Type B pancreatic cell (in vitro differentiated cells): ENCODE measurements at places on chromosomes 1 and 21.

DNA sequence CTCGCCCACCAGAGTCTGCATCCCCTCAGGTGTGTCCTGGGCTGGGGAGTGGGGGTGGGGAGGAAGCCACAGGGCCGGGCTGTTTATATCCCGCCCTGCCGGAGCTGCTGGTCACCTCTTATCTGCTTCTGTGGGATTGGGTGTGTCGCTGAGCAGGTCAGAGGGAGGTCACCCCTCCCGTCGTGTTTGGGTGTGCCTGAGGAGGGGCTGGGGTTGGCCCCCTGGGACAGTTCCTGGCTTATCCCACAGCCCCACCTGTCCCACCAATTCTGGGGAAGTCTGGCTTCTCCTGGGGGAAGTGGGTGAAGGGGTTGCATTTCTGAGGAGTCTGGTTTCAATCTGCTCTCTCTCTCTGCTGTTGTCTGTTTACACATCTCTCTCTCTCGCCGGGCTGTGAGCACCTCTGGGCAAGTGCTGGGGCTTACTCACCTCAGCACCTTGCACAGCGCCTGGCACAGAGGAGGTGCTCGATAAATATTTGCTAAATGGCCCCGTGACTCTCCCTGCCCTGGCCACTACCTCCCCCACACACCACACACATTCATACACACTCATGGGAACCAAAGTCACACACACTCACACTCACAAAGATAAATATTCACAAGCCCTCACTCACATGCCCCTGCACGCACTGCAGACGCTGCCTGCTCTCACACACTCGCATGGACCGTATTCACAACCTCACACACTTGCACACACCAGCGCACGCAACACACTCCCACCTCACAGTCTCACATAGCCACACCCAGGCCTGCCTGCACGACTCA lies 8.3 kb downstream of the ELF3 start:
- peaks cover 37% of the 10 kb centered on the region for H3K4me1 ChIP-seq
- peaks cover 20% of the 10 kb centered on the region for H3K36me3 ChIP-seq
- peak overlapping the region; percentile 96 for H3K27ac ChIP-seq
- peak overlapping the region; percentile 78 for H3K4me3 ChIP-seq

DNA sequence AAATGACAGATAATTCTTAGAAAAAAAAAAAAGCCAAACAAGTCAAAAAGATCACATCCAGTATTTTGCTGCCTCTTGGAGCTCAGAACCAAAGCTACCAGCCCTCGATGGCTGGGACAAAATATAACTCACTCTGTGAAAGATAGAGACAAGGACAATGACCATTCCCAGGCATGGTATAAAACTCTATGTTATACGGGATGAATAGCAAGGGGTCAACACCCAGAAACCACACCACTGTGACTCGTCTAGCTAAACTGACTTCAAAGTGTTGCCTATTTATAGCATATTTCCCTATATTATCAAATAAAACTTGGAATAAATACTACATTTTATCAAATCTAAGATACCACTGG lies 10.1 kb downstream of the TMEM63A start:
- no peak overlapping the region for H3K27ac ChIP-seq
- H3K4me1 ChIP-seq = peaks cover 8% of the 10 kb centered on the region
- H3K27me3 ChIP-seq = no peaks in the 10 kb centered on the region
- DNase-seq = no peak
- no peak overlapping the region for H3K4me3 ChIP-seq
- peaks cover 3% of the 10 kb centered on the region for H3K36me3 ChIP-seq

GRCh38 chr1:218346391-218347204 lies 1.5 kb downstream of the TGFB2 start:
- peaks cover 42% of the 10 kb centered on the region for H3K27me3 ChIP-seq
- peak overlapping the region; percentile 85 for H3K27ac ChIP-seq
- H3K4me3 ChIP-seq = no peak overlapping the region

GRCh38 chr1:166910396-166910994 lies 34.4 kb upstream of the TADA1 start:
- H3K27me3 ChIP-seq = peaks cover 39% of the 10 kb centered on the region
- DNase-seq = no peak
- H3K4me1 ChIP-seq = no peaks in the 10 kb centered on the region
- no peak overlapping the region for H3K4me3 ChIP-seq

DNA sequence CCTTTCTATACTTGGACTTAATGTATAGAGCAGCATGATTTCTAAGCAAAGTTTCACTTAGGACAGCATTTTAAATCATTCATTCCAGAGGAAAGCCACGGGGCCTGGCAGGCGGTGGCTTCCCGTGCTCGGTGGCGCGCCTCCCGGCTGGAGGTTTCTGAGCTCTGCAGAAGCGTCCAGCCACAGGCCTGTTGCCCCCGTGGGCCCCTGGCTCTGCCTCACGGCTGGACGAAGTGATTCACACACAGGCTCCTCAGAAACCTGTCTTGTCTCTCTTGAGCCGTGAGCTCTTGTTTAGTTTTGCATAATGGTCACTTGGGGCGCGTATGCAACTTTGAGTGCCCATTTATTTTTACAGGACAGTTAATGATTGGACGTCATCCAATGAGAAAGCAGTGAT lies 22.1 kb upstream of the DIP2A start:
- peaks cover 13% of the 10 kb centered on the region for H3K36me3 ChIP-seq
- no peaks in the 10 kb centered on the region for H3K4me1 ChIP-seq
- no peak overlapping the region for H3K4me3 ChIP-seq
- DNase-seq = no peak
- H3K27ac ChIP-seq = no peak overlapping the region

DNA sequence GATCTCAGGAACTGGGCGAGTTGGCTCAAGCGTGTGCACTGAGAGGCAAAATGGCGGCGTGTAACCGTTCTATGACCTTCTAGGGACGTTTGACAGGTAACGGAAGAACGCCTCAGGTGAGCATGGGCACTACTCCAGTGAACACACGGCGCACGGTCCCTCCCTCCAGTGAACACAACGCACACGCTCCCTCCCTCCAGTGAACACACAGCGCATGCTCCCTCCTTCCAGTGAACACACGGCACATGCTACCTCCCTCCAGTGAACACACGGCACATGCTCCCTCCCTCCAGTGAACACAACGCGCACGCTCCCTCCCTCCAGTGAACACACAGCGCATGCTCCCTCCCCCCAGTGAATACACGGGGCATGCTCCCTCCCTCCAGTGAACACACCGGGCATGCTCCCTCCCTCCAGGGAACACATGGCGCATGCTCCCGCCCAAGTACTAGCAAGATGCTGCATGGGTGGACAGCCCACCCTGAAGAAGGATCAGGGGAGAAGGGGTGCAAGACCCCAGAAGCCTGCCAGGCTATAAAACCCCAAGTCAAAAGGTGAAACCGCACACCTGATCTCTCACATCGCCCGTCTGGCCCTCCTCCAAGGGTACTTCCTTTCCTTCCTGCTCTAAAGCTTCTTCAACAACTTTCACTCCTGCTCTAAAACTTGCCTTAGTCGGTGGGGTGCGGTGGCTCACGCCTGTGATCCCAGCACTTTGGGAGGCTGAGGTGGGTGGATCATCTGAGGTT lies 3.5 kb downstream of the C1orf159 start:
- H3K4me3 ChIP-seq = peak overlapping the region; percentile 52
- peaks cover 4% of the 10 kb centered on the region for H3K4me1 ChIP-seq
- no peaks in the 10 kb centered on the region for H3K27me3 ChIP-seq
- DNase-seq = no peak
- peaks cover 19% of the 10 kb centered on the region for H3K36me3 ChIP-seq

GRCh38 chr1:219917281-219917680 lies 11.1 kb downstream of the SLC30A10 start:
- H3K27ac ChIP-seq = no peak overlapping the region
- no peaks in the 10 kb centered on the region for H3K4me1 ChIP-seq
- H3K4me3 ChIP-seq = no peak overlapping the region
- no peaks in the 10 kb centered on the region for H3K36me3 ChIP-seq

DNA sequence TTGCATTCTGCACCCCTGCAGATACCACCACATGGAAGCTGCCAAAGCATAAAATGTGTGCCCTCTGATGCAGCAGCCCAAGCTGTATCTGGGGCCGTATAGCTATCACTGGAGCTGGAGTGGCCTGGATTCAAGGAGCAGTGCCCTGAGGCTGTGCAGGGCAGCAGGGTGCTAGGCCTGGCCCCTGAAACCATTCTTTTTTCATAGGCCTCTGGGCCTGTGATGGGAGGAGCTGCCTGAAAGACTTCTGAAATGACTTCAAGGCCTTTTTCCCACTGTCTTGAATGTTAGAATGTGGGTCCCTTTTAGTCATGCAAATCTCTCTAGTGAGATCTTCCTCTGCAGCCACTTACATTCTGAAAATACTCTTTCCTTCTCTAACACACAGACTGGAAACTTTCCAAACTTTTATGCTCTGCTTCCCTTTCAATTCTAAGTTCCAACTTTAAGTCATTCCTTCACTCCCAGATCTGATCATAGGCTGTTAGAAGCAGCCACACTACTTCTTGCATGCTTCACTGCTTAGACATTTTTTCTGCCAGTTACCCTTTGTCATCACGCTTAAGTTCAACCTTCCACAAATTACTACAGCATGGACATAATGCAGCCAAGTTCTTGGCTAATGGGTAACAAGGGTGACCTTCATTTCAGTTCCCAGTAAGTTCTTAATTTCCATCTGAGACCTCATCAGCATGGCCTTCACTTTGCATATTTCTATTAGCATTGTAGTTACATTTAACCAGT lies 42.4 kb downstream of the DRAM2 start:
- no peak overlapping the region for H3K27ac ChIP-seq
- H3K4me3 ChIP-seq = no peak overlapping the region
- no peak for DNase-seq

- H3K4me1 ChIP-seq = peaks cover 7% of the 10 kb centered on the region
- H3K4me3 ChIP-seq = no peak overlapping the region
- H3K27me3 ChIP-seq = peaks cover 6% of the 10 kb centered on the region
Observed at GRCh38 chr1:201408176-201408833, 9.2 kb upstream of the LAD1 start.

GRCh38 chr1:181391301-181391900 lies 91.9 kb upstream of the CACNA1E start:
- no peaks in the 10 kb centered on the region for H3K36me3 ChIP-seq
- peaks cover 30% of the 10 kb centered on the region for H3K4me1 ChIP-seq
- H3K27ac ChIP-seq = peak overlapping the region; percentile 5

DNA sequence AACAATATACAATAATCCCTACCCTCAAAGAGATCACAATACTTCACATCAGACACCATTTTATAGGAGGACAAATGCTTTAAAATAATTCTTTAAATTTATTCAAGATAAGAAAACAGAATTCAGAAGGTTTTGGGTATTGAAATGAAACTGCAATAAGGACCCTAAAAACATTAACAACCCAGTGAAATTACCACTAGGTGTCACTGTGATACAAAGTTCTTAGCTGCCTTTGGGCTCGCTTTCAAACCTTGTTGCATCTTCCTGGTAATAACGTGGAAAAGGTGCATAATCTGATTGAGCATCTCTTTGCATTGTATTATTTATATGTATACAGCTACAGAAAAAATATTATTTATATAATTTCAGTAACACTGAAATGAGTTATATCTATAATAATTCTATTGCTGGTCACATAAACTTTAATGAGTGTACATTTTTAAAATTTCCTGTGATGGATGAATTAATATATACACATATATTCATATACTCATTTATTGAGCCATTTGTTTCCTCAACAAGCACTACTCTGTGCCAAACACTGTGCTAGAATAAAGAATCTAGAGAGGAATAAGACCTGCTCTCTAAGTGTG lies 185.2 kb downstream of the FAF1 start:
- H3K4me1 ChIP-seq = no peaks in the 10 kb centered on the region
- H3K27me3 ChIP-seq = no peaks in the 10 kb centered on the region
- no peak overlapping the region for H3K4me3 ChIP-seq
- no peak for DNase-seq

DNA sequence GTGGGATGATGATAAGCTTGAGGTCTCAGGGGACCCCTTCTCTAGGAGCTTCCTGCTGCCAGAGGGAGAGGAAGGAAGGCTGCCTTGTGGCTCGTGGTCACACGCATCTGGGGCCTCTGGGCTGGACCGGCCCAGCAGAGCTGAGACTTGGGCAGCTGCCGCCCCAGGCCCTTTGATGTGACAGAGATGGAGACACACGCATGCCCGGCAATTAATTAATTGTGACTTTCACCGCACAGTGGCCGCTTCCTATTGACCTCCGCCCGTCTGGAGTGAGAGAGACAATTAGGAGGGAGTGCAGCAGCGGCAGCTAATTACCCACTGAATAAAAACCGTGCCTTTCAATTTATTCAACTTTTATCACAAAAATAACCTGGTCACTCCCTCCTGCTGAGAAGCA lies 16.6 kb upstream of the C1QA start:
- H3K27ac ChIP-seq = no peak overlapping the region
- no peaks in the 10 kb centered on the region for H3K36me3 ChIP-seq
- peaks cover 78% of the 10 kb centered on the region for H3K27me3 ChIP-seq
- no peak for DNase-seq
- H3K4me1 ChIP-seq = no peaks in the 10 kb centered on the region
- no peak overlapping the region for H3K4me3 ChIP-seq

- peaks cover 4% of the 10 kb centered on the region for H3K36me3 ChIP-seq
- H3K27ac ChIP-seq = no peak overlapping the region
- peaks cover 9% of the 10 kb centered on the region for H3K27me3 ChIP-seq
- H3K4me3 ChIP-seq = peak overlapping the region; percentile 6
- no peak for DNase-seq
Observed at GRCh38 chr21:26412885-26413284, 160.2 kb downstream of the CYYR1 start.

- DNase-seq = no peak
- peaks cover 3% of the 10 kb centered on the region for H3K4me1 ChIP-seq
Observed at GRCh38 chr1:206581571-206581981, 30.7 kb downstream of the EIF2D start.

DNA sequence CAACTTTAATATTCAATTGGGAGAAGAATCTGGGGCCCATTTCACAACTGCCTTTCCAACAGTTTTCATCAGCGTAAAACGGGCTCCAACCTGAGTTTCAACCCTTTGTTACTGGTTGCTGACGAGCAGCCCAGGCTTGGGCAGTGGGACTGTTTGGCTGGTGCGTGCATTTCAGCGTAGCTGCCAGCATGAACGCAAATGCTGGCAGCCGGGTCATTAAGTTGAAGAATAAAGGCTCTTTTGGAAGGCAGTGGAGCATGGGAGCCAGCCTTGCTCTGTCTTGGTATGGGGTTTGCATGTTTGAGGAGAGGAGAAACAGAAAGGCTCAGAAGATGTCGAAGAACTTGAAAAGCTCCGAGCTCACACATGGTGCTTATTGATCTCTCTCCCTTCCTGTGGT lies 40.7 kb downstream of the WDR3 start:
- no peak for DNase-seq
- H3K36me3 ChIP-seq = no peaks in the 10 kb centered on the region
- peaks cover 13% of the 10 kb centered on the region for H3K4me1 ChIP-seq
- no peak overlapping the region for H3K27ac ChIP-seq
- no peaks in the 10 kb centered on the region for H3K27me3 ChIP-seq

DNA sequence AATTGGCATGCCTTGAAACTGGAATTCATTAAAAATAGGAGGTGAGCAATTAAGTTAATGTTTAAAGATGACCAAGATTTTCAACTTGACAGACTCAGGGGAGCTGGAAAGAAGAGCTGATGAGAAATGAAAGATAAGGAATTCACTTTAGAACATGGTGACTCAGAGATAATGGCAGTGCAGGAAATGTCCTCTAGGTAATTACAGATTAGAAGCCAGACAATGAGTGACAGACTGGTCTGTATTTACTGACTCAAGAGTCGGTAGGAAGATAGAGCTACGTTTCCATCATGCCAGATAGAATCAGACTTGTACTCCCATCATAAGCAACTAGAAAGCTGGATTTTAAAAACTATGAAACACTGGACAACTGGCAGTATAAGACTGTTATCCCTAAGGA lies 151.6 kb downstream of the AJAP1 start:
- DNase-seq = no peak
- no peak overlapping the region for H3K27ac ChIP-seq
- H3K36me3 ChIP-seq = no peaks in the 10 kb centered on the region
- no peak overlapping the region for H3K4me3 ChIP-seq
